Pancreas (tissue), 10 donors: ENCODE measurements at places on chromosomes 3 and 15.

DNA sequence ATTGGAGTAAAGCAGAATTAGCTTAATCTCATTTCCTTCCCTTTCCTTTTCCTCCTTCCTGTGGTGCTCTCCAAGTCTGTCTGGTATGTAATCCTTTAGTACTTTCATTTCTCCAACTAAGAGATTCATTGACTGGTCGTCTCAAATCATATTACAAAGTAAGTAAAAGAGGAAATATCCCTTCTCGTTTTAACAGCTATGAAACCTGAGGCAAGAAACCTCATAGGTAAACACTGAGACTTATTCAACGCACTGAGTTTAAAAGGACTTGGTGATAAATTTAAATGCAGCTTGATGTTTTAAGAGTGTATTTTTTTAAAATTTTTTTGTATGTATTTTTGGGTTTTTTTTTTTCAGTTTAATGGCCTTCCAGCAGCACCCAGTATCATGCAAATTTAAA lies 117.2 kb upstream of the LRRC3B start:
- DNase-seq = no peak

DNA sequence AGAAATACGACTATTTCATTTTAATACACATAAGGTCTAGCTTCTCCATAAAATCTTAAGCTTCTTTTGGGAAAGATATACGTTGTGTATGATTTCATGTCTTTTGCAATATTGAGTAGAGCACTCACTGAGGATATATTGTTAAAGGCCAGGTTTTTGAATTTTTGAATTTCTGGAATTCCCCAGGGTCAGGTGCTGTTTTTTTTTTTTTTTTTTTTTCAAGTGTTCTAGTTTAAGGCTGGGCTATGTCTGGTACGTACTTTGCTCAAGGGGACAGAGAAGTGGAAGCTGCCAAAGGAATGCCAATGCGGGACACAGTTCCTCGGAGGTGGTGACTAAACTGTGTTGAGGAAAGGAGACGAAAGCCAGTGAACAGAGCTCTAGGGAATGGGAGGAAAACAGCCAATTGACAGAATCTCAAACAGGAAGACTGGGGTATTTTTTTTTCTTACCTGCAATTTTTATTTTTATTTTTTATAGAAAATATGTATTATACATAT lies 510.5 kb upstream of the CBLB start:
- no peak for DNase-seq

DNA sequence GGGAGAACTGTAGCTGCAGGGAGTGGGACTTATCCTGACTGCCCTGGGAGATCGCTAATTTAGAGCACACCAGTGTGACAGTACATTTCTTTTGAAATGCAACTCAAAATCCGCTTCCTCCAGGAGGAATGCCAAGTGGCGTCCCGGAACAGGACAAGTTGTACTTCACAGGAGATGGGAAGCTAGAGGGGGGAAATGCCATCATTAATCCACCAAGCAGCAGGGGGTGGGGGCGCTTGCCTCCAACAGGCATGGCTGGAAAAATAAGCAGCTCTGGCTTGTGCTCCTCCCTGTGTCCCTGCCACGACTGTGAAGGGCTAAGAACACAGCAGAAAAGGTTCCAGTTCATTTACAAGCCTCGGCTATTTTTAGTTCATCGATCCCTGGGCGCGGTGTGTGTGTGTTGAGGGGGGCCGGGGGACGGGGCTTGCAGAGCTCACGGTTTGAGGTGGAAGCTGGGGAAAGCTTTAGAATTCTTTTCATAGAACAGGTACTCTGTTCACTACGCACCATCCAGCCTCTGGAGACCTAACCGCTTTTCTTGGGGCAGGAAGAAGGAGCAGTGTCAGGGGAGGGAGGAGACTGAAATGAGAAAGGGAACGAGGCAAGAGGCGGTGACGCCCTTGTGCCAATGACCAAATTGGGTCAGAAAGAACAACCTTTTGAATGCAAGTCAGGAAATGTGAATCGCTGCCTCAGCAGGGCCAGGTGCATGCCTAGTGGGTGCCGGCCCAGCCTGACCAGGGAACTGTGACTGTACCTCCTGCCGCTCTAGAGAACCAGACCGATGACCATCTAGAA lies 51.8 kb upstream of the DGKG start:
- DNase-seq = peak; percentile 73

- no peak for DNase-seq
Measured at GRCh38 chr3:141108039-141108438, 56.9 kb downstream of the SPSB4 start.

GRCh38 chr3:42678447-42678846 lies 6.9 kb upstream of the KLHL40 start:
- no peak for DNase-seq

DNA sequence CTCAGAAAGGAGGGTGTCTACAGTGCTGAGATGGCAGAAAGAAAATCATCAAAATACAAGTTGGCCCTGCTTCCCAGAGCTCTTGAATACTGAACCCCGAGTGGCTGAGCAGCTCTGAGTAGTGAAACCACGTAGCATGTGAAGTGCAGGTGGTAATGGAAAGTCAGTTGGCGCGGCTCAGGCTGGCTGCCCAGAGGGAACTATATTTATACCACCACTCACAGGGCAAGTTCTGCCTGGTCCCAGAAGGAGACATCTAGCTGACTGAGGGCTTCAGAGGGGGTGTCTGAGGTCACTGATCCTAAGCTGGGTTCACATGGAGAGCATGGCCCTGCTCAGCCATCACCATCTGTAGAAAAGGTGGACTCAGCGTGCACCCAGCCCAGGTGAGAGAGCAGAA lies 129.6 kb upstream of the AGBL1 start:
- no peak for DNase-seq

DNA sequence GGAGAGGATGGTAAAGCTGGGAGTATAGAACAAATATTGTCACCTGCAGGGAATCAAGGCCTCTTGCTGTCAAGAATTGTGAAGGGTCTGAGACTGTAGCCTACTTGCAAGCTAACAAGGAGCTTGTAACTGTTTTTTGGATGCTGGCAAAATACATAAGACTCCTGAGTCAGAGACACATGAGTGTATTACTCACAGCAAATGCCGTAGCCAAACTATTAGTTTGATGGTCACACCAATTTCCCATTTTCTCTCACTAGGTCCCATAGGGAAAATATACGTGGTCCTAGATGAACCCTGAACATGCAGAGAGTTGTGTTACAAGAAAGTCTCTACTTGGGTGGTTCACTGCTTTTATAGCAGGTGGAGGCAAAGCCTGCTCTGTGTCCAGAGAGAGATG lies 44.7 kb upstream of the LIPC start:
- DNase-seq = no peak

DNA sequence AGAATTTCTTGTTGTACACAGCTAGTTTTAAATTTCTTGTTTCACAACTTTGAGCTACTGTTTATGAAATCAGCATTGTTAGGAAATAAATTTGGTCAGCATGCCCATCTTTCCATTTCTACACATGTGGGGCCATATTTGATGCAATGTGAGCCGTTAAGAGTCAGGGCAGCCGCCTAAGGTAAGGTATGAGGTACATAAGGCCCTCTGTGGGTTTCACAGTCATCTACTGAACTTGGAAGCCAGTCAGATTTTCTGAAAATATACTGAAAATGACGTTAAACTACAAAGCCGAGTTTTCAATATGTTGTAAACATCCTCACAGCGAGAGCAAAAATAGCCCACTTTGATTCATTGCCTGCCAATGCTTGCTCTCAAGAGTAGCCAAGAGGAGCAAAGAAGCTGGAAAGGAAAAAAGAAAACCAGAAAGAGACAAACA lies 94.7 kb upstream of the PDZRN3 start:
- DNase-seq = no peak
